ENCODE measurements at places on chromosomes 1 and 21.

- no peak for DNase-seq
These were observed 74.9 kb downstream of the RRAGC start for GRCh38 chr1:38784452-38785284.

GRCh38 chr1:20265250-20265649 lies 25.4 kb upstream of the VWA5B1 start:
- no peak for DNase-seq

DNA sequence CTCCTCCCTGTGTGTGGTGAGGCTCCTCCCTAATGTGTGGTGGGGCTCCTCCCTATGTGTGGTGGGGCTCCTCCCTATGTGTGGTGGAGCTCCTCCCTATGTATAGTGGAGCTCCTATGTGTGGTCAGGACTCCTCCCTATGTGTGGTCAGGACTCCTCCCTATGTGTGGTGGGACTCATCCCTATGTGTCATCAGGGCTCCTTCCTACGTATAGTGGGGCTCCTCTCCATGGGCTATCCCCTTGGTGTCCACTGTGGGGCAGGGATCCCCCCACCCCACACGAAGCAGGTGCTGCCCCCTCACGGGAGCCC lies 29.6 kb downstream of the PRSS38 start:
- DNase-seq: no peak

- DNase-seq: no peak
These were observed 50.7 kb upstream of the KCNE2 start for GRCh38 chr21:34313116-34313515.

DNA sequence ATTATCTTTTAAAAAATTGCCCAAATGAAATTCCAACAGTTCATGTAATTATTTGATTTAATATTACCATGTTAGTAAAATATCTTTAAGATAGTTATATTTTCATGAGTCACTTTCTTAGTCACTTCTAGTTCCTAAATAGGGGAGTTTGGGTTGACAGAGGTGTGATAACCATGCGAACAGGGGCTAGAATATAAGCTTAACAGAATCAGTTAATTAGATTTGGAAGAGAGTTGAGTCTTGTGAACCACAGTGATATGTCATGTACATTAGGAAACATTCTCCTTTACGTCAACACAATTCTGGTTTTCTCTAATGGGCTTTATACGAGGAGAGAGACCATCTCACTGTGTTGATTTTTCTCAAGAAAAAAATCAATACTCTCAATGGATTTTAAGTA lies 64.8 kb upstream of the ZNF281 start:
- no peak for DNase-seq

Measured in kidney epithelial cell (primary cell).